ENCODE measurements at places on chromosomes 12 and 14.

DNA sequence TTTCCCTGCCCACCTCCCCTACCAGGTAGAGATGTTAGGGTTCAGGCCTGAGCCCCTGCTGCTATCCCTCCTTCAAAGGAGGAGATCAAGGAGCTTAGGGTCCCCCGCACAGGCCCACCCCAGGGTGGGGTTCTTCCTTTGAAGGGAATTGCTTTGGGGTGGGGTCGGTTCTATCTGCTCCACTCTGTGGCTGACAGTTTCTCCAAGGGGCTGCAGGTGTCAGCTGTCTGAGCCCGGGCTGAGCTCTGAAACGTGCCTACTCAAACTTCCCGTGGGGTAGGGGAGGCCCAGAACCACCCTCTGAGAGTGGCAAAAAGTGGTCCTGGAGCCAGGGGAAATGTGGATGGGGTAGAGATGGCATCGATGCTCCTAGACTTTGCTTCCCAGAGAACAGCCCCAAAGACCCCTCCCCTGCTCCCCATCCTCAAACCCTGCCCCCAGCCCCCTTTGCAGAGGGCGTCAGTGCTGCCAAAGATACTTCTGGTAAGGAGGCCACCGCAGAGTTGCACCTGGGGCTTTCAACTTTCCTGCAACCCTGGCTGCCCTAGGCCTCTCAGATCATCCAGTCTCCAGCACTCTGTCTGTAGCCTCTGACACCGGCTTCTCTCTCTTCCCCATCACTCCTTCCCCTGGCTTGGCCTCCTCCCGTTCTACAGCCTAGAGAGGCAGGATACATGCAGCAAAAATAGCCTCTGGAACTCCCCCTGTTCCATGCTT is 6.3 kb upstream of the CD4 start:
- no peak for DNase-seq

- DNase-seq: peak; percentile 6
Observed at GRCh38 chr14:96914571-96915128, 117.5 kb downstream of the VRK1 start.

GRCh38 chr12:63668028-63668799 is at the start of gene DPY19L2:
TSS of gene DPY19L2 (minus strand) at chr12:63668493. CDS start at chr12:63668393, 100 bp downstream.
- peak; percentile 59 for DNase-seq

GRCh38 chr12:553216-554000 is 93.7 kb downstream of the B4GALNT3 start:
- DNase-seq: no peak

DNA sequence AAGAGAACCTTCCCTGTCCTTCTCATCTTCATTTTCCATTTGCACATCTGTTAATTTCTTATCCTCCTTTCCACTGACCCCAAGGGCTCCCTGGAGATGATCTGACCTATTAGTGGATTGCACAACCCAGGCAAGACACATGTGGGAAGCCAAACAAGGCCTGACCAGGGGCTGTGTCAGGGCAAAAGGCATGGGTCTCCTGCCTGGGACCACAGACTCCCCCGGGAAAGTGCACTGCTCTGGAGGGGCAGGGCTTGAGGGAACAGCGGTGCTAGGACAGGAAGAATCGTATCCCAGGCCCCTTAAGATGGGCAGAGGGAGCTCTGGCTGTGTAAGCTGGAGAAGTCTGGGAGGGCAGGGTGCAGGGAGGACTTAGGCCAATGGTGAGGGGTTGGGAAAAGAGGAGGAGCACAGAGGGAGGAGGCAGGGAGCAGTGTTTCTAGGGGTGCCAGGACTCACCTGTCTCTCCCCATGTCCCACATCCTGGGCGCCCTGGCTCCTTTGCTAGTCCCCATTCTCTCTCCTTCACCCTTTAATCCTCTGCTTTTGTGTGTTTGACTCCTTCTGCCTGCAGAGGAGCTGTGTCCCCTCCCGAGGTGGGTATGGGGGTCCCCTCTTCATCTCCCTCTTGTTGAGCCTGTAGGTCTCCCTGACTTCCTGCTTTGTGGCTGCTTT is 25.3 kb downstream of the PLEKHG3 start:
- no peak for DNase-seq

DNA sequence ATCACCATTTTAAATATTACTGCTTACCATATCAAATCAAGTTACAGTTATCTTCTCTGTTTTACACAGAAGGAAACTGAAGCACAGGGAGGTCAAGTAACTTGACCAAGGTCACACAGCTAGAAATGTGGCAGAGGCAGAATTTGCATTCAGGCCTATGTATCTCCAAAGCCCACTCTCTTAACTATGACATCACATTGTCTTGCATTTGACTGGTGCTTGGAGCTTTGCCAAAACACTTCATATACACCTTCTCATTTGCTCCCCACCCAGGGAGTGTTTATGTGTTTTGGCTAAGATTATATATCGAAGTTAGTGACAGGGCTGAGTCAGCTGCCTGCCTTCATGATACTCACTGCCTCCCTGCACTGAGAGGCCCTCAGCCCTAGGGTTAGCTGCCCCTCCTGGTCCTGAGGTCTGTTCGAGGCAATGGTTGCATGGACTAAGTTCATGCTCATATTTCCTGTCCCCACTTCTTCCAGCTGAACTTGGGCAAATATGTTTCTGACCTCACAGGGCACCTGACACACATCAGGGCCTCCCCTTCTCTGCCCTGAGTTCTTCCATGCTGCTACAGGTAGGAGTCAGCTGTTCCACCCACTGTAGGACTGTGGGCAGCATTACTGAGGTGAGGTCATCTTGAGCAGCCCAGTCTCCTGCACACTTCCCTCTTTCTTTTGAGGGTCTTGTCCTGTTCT is 1.8 kb downstream of the GALNT6 start:
- DNase-seq: peak; percentile 54

DNA sequence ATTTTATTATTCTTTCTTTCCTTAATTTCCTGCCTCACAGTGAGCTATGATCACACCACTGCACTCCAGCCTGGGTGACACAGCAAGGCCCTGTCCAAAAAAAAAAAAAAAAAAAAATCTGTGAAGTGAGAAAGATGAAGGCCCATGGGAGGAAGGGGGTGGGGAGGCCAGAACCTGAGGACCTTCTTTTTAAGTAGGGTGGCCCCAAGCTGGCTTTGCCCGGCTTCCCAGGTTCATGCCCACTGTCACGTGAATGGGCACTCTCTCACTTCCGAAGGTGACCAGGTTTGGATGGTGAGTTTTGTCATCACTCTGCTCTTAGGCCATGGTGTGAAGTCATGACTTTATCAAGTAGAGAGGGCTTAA is 82.3 kb downstream of the TNFAIP2 start:
- DNase-seq: no peak

DNA sequence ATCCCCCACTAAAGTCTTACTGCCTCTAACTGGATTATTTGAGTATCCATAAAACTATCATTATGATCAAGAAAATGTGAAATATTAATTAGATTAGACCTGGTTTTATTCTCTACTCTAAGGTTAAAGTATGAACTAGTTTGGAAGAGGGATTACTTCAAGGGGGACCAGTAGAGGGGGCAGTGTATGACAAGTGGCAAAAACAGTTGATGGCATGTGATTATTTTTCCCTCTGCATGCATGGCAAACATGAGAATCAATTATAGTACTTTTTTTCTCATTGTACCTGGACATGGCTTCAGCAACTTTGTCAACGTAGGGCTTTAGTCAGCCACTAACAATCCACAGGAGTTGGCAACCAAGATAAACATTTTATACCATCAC is 145.0 kb upstream of the SLC38A2 start:
- DNase-seq: no peak

DNA sequence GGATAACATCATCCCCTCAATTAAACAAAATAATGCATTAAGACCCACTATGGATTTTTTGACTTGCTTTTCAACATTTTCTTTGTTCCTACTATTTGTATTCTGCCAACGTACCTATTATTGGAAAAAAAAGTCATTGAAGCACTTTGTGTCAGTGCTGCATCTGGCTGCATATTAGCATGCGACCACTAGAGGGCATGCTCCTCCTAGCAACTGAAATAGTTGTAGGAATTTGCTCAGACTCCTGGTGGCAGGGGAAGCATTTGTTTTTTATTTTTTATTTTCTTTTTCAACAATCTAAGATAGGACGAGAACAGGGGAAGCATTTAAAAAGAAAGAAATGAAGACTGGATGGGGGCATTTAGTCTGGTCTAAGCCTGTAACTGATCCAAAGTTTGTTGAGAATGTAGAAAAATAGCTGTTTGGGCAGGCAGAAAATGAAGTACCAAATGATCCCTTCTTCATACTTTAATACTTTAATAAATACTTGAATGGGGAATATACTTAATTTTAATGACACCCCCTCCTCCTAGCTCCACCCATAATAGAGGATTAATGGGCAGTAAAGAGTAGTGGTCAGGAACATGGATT is 14.5 kb upstream of the CLEC4A start:
- DNase-seq: peak; percentile 66

DNA sequence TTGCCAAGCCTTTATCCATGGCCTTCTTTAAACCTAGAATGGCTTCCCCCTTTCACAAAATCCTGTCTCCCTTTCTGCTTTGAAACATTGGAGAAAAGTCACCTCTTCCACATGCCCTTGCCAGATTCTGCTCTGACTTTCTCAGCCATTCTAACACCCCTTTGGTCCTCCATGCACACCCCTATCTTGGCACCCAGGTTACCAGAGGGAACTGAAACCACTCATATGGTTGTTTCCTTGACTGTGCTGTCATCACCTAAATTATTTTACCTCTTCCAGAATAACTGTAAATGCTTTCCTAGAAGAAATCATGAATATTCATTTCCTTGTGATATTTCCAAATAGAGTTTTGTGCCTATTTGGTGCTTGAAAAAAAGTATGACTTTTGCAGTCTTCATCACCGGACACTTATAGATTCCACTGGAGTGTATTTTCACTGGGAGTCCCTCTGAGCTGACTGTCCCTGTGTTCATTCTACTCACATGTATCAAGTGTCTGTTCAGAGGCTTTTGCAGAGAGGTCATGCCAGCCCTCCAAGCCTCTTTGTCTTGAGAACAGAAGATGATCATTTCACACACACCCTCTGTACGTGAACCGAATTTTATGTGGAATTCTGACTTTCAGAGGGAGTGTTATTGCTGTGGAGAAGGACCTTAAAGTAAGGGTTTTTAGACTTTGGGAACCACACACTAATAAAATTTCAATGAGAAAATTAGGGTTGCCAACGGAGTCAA is 74.1 kb downstream of the PLXNC1 start:
- DNase-seq: no peak

DNA sequence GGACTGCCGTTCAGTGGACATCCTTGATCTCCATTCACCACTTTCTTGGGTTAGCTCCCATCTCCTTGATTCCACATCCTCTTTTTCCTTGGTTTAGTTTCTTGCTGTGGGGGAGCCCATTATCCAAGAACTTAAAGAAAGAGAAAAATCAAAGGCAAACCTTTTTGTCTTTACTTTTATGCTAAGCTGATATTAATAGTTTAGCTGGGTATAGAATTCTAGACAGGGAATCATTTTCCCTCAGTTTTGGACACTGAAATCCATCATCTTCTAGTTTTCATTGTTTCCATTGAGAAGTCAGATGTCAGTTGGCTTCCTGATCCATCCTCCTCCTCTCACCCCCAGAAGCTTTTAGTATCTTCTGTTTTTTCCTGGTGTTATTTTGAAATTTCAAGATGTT is 8.8 kb upstream of the KIF26A start:
- DNase-seq: no peak

DNA sequence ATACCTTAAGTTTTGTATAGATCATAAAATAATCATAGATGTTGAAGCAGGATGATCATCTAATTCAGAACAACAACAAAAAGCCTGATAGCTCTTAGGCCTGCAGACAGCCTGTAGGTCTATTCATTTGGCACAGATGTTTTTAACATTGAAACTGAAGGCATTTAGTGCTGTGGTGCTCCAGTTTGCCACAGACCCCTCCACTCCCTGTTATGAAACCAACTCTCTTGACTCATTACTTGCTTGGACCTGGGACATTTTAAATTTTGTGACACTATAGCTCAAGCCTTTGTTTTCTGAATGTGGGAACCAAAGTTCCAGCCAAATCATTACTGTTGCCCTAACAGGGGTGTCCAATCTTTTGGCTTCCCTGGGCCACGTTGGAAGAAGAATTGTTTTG is 9.1 kb downstream of the PRKCH start:
- DNase-seq: no peak

GRCh38 chr12:79692860-79693577 is 2.3 kb upstream of the PAWR start:
- no peak for DNase-seq

DNA sequence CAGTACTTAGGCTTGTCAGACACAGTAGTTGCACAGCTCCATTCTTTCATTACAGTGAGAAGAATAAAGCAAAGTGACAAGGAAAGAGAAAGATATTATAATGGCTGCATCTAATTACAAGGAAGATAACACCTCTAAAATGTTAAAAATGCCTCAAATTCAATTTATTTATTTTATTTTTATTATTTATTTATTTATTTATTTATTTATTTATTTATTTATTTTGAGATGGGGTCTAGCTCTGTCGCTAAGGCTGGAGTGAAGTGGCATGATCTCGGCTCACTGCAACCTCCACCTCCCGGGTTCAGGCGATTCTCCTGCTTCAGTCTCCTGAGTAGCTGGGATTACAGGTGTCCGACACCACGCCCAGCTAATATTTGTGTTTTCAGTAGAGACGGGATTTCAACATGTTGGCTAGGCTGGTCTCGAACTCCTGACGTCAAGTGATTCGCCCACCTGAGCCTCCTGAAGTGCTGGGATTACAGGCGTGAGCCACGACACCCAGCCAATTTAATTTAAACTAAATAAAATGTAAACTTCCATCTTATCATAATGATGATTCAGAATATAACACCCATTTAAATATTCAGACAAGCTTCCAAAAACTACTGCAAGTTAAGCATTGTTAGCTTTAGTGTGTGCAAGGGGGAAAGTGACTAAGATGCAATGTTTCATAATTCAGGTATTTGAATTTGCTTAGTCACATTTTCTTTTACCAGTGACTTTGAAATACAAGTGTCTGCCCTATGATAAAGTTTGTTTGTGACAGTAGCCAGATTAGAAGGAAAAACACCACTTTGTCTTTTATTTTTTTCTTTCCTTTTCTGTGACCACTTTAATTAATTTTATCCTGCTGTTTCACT is 2.4 kb upstream of the CFAP54 start:
- DNase-seq: no peak

DNA sequence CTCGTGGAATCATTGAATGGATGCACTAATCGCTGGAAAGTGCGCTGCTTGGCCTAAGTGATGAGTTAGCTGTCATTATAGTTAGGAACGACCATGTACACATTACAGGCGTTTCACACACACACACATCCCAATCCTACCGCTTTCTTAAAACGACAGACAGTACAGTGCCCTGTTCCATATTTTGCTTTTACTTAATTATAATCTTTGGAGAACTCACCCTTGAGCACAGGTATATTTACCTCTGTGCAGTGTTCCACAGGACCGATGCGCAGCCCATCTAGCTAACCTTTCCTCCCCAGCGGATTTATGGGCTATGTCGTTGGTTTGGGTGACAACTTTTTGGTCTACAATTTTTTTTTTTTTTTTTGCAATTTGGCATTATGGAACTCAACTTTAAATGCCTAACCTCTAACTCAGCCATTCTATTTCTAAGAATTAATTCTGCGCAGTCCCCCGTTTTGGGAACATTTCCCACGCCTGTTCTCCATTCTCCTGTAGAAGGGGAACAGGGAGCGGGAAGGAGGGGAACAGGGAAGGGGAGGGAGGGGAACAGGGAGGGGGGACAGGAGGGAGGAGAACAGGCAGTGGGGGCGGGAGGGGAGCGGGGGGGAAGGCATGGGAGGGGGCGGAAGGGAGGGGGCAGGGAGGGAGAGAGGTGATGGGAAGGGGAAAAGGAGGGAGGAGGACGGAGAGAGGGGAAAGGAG is 663 bp upstream of the ULK1 start:
- DNase-seq: no peak

- no peak for DNase-seq
Observed at GRCh38 chr14:64244279-64244678, 49.9 kb downstream of the ESR2 start.

GRCh38 chr14:78637489-78637888 is 467.3 kb downstream of the NRXN3 start:
- DNase-seq: no peak
